ENCODE measurements at places on chromosomes 11 and 22. TPM values are rescaled to one million over a fixed set of nuclear protein-coding genes. Genes with fewer than 3 reads are reported as not detected.

Gene CARD18
- total RNA-seq: not detected

Gene SLC5A1
- total RNA-seq: not detected

Gene CCDC116
- 0.38 TPM for total RNA-seq

Gene TRIM51
- total RNA-seq: not detected

Gene RABL2B
- total RNA-seq: 13.5 TPM

Gene KCNJ5
- total RNA-seq: not detected

Gene MMP10
- total RNA-seq: 87.9 TPM

Gene TMEM109
- total RNA-seq: 104 TPM

Gene AIFM3
- total RNA-seq: 0.33 TPM

Gene SLC22A9
- not detected for total RNA-seq

Gene OR52I1
- total RNA-seq: not detected

Gene BRD1
- 26.9 TPM for total RNA-seq

Gene THRSP
- not detected for total RNA-seq

Gene NAALADL1
- 7.2 TPM for total RNA-seq

Gene EIF4G2
- total RNA-seq: 1,040 TPM

Gene GAS2
- 2.3 TPM for total RNA-seq

Gene CCDC157
- 4.2 TPM for total RNA-seq

Gene NPTXR
- 0.38 TPM for total RNA-seq

Gene IRF7
- total RNA-seq: 11.2 TPM

Gene ATP5MG
- 42.5 TPM for total RNA-seq

Gene C11orf86
- total RNA-seq: not detected

Gene APOBEC3B
- total RNA-seq: 2.9 TPM

Gene TEX12
- total RNA-seq: 0.29 TPM

Gene DDIAS
- total RNA-seq: 5.6 TPM

Gene CCDC117
- 19.9 TPM for total RNA-seq

Gene INS
- not detected for total RNA-seq

Gene SIRT3
- total RNA-seq: 10.1 TPM

Gene ENTHD1
- not detected for total RNA-seq

Gene OVOL1
- total RNA-seq: not detected

Gene CDC42BPG
- total RNA-seq: 0.33 TPM

Gene RNF121
- total RNA-seq: 66.3 TPM

Gene RFPL1
- not detected for total RNA-seq

Gene PARVG
- under 0.01 TPM for total RNA-seq

Gene OLFML1
- not detected for total RNA-seq

Gene KRTAP5-1
- not detected for total RNA-seq

Gene POGLUT3
- 20.6 TPM for total RNA-seq

Gene RPS3
- total RNA-seq: 1,876 TPM

Gene LIF
- 0.19 TPM for total RNA-seq

Measured in vein endothelial cell (primary cell).